Calu3 (cell line): ENCODE measurements at places on chromosomes 16 and 17. TPM values are rescaled to one million over a fixed set of nuclear protein-coding genes. Genes with fewer than 3 reads are reported as not detected.
A peak's percentile ranks its signal among the peaks of the same experiment; 100 is the strongest.

DNA sequence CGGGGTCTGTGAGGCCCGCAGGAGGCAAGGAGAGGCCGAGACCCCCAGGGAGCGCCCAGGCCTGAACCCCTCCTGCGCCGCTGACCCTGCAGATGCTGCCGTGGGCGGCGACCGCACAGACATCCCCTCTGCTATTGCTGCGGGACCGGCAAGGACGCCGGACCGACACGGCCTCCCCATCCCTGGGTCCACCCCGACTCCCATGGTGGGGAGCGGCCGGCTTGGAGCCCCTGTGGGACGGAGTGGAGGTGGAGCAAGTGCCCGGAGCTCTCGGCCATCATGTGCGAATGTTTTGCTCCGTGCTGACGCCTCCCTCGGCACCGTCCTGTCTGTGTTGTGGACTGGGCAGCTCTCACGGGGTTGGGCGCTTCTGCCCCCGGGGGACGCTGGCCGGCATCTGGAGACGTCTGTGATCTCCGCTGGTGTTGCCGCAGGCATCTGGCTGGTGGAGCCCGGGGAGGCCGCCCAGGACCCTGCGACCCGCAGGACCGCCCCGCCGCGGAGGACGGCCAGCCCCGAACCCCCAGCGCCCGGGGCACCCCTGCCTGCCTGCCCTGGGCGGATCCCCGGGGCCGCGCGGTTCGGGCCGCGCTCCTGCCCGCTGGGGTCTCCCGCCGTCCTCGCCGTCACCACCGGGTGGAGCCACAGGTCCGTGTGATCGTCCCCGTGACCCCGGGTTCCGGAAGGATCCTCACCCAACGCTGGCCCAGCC is 12.8 kb upstream of the GNG13 start:
- peak; percentile 76 for DNase-seq

- no peak for DNase-seq
Measured at GRCh38 chr16:89545831-89546574, 14.5 kb upstream of the RPL13 start.

DNA sequence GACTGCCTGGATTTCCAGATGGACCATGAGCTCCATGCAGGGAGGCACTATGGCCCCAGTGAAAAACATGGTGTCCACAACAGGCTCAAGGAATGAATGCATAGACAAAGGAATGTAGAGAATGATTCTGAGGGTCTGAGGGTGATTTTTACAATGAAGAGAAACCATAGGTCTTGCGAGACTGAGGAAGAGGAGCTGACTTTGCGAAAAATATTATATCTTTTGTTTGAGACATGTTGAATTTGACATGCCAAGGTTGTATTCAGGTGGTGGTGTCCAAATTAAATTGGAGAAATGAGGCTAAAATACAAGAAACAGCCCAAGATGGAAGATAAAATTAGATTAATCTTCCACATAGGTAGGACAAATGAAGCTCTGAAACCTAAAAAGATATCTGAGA is 12.7 kb downstream of the HSD17B2 start:
- no peak for DNase-seq

DNA sequence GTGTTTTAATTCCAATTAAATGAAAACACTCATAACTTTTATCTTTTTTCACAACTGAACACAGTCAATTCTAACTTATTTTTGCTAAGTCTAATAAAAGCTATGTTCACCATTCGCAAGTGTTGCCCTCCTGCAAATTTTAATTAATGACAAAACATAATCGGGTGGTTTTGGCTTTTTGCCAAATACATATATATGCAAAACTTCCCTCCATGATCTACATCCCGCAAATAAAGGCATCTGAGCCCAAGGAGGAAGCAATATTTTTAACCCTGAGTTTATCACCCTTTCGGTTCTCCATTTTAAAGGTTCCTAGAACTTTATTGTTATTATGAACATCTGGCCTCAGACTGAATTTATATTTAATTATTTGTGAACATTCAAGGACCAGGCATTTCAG is 507.9 kb downstream of the CDH13 start:
- DNase-seq, result no peak

GRCh38 chr16:82138478-82139285 is 31.3 kb downstream of the MPHOSPH6 start:
- DNase-seq, result no peak

GRCh38 chr17:51079049-51079448 is 41.6 kb downstream of the SPAG9 start:
- no peak for DNase-seq

DNA sequence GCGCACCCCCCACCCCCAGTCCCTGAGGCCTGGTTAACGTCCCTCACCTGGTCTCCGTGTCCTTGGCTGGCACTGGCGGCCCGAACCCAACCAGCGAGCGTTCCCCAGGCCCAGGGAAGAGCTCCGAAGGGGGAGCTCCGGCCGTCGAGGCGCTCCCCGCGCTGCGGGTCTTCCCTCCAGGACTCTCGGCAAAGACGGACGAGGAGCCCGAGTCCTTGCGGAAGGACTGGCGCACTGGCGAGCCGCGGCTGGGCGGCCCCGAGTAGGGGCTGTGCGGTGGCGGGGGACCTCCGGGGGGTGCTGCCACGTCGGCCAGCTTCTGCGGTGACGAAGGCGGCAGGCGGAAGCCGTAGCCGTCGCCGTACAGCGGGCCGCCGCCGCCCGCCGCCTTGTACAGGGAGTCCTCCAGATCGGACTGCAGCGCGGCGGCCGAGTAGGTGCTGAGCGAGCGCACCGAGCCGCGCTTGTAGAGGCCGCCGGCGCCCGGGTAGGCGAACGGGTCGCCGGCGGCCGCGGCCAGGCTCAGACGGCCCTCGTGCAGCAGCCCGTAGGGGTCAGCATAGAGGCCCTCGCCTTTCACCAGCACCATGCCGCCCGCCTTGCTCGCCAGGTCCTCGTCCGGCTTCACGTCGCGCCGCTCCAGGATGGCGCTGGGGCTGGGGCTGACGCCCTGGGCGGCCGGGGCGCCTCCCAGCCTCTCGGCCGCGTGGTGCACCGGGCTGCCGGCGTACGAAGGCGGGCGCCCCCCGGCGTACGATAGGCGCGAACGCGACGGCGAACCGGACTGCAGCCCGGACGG is 44.1 kb downstream of the SRCIN1 start:
- DNase-seq, result no peak

GRCh38 chr17:73901661-73902415 is 257.6 kb upstream of the SDK2 start:
- peak; percentile 21 for DNase-seq

GRCh38 chr16:19672378-19672777 is 45.6 kb downstream of the KNOP1 start:
- DNase-seq, result no peak

DNA sequence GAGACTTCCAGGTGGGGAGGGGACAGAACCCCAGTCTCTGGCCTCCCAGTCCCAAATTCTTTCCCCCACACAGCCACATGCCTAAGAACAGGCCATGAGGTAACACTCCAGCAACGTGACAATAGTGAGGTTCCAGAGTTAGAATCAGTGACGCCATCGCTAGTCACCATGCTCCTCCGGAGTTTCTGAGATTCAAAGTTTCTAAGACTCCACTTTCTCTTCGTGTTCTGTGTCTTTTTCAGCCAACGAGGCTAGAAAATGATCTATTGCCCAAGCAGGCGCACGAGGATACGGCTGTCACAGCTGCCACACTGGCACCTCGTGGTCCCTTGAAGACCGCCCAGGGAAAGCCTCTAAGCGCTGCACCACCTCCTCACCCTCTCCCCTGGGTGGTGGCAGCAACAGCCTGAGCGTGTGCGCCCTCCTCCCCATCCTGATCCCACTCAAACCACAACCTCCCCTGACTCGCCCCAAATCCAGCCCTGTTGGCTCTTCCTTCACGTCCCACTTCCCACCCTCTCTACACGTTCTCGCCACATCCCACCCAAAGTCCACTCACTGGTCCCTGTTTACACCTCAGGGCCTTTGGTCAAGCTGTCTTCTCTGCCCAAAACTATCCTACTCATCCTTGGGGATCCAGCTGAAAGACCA is 1.0 kb downstream of the MCRIP1 start:
- no peak for DNase-seq

GRCh38 chr17:81576621-81577277 is 24.6 kb upstream of the FAAP100 start:
- DNase-seq, result peak; percentile 60

GRCh38 chr16:23594186-23594585 is 1.9 kb downstream of the NDUFAB1 start:
- DNase-seq, result no peak

GRCh38 chr17:57801044-57801711 is 48.7 kb downstream of the MRPS23 start:
- DNase-seq, result no peak

DNA sequence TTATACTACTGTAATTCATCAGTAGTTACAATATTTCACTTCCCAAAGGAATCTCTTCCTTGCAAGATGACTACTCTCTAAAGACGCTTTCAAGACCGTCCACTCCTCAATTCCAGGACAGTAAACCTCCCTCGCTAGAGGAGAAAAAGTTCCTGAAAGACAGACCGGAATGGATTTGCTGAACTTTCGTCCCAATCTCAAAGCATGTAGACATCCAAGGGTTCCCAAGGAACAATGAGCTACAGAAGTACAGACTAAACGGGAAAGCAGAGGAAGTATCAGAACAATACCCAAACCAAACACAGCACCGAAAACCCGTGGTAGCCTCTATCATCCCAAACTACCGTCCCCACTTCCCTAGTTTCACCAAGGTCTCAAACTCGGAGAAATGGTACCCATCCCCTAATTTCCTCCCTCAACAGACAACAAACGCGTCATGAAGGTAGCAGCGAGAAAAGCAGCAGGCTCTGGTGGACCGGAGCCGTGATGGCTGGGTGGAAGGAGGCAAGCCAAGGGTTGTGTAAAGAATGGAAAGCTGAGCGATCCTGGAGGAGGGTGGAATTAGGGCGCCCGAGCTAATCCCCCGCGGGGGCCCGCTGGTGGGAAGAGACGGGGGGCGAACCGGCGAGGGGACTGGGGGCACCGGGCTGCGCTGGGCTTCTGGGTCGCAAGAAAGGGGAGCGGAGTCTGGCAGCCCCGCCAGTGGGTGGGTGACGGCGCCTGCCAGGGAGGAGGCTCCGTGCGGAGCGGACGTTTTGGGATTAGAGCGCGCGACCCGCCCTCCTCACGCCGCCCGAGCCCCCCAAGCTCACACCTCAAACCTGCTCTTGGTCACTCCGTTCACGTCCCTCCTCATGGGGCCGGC is 647 bp downstream of the FBXL20 start:
- no peak for DNase-seq

Gene MT1M
- total RNA-seq, result not detected in 2 replicates

Gene KRT33B
- not detected in 2 replicates for total RNA-seq

Gene TNRC6A
- total RNA-seq, result 58.4 and 60.1 TPM in 2 replicates

Gene CES5A
- total RNA-seq, result not detected in 2 replicates

Gene RBFOX1
- not detected in 2 replicates for total RNA-seq

Gene TTLL6
- 0.21 and 0.78 TPM in 2 replicates for total RNA-seq

Gene GLIS2
- total RNA-seq, result 22.1 and 24.5 TPM in 2 replicates

Gene AGRP
- total RNA-seq, result not detected in 2 replicates

Gene PSMC3IP
- total RNA-seq, result 31.8 and 32.4 TPM in 2 replicates

Gene MYLK3
- 0.80 and 1.4 TPM in 2 replicates for total RNA-seq
